ENCODE measurements at places on chromosomes 5 and 9.

- DNase-seq = no peak
Observed at GRCh38 chr9:115194216-115194615, 76.3 kb upstream of the TNC start.

DNA sequence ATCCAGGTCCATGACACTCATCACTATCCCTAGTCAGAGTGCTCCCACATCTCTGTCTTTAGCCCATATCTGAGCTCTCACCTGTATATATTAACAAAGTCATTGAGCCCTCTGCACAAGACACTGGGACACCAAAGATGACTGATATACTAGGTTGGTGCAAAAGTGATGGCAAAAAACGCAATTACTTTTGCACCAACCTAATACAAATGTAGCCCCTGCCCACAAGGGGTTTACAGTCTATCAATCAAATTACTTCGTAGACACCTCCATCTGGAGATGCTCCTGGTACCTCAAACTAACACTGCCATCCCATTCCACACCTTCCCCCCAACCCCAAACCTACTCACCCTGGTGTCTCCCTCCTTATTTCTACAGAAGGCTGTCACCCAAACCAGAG lies 194.1 kb downstream of the MCTP1 start:
- no peak for DNase-seq

DNA sequence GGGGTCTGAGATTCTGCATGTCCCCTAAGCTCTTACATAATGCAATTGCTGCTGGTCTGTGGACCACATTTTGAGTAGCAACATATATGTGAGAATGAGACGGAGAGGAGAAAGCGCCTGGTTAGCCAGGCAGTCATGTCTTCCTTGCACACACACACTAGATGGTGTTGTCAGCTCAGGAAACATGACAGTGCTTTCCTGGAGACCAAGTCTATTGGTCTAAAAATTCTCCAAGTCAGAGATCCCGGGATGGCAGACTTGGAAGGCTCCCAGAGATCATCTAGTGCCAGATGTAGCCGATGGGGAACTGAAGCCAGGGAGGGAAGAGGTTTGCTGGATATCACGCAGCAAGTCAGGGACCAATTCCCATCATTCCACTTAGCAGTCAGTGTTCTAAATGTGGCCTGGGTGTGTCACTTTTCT lies 53.4 kb downstream of the GALNT12 start:
- peak; percentile 37 for DNase-seq

GRCh38 chr5:165630261-165630778 lies 2124.9 kb downstream of the MAT2B start:
- peak; percentile 54 for DNase-seq

- DNase-seq = no peak
Observed at GRCh38 chr9:115671236-115671962, 482.2 kb upstream of the PAPPA start.

GRCh38 chr9:95920017-95920416 lies 44.5 kb downstream of the ERCC6L2 start:
- no peak for DNase-seq

GRCh38 chr5:109830955-109831502 lies 141.3 kb downstream of the MAN2A1 start:
- no peak for DNase-seq

DNA sequence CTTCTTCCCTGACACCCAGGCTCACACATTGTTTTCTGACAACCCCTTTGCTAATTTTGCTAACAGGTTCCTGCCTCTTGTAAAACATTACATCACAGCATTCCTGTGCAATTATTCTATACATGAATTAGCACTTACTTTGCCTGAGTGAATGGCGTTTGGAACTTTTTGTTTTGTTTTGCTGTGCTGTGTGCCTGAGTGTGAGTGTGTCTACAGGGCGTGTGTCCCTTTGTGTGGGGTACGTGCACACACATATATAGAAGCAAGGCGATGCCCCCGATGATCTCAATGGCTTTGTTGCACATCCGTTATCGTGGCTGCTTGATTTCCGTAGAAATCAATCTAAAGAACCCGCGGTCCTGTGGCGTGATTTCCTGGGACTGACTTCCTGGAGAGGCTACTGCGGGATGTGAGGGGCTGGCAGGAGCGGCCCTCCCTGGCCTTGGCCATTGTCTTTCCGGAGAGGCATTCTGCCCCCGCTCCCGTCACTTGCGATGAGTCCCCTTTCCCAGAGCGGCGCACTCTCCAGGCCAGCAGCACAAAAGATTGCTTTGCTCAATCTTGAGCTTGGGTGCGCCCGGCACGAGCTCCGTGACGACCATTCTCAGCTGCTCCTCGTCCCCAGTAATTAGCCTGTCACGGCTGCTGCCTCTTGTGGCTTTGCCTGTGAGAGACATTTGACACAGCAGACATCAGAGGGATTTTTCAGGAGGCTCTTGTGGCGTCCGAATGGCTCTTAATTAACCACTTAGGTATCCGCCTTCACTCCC lies 398.1 kb upstream of the IRX1 start:
- DNase-seq = no peak

DNA sequence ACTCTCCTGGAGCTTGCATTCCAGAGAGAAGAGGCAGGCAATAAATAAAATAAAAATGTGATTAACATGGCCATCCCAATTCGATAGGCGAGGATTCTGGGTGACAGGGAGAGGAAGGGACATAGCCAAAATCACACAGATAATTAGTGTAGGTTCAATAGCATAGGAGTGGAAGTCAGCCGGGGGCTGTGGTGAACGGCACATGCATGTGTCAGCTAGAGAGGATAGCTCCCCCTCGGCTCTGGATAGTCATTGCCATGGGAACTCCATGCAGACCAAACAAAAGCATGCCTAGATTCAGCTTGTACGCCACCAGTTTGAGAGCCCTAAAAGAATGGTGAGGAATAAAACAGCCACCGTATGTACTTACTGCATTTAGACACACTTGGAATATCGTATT lies 223.5 kb downstream of the GRIA1 start:
- DNase-seq = no peak

DNA sequence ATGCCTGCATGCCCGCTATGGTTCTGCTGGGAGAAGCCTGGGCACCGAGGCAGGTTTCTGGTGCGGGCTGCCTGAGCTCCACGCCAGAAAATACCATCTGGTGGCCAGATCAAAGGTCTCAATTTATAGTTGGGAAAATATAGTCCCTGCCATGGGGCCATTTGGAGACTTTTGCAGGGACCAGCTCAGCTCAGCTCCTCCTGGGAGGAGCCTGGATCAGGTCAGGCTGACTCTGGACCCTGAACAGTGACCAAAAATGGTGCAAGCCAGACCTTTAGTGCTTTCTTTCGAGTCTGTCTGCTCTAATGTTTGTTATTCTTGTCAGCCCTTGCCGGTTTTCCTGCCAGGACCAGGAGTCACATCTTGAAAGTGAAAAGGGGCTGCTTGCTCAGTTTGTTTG lies 31.8 kb downstream of the HMCN2 start:
- no peak for DNase-seq

DNA sequence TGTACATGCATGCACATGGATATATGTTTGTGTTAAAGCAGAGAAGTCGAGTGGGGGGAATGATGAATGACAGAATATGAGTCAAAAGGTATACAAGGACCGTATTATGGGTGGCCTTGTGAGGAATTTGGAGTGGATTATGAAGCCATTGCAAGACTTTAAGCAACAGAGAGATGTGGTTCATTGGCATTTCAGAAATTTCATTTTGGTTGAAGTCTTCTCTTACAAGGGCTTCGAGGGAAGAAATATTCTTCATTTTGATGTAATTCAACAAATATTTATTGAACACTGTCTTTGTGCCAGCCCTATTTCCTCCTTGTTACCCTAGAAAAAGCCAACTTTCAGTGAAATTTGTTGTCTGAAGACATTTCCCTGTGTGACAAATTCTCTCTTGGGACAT lies 83.9 kb upstream of the SLCO6A1 start:
- no peak for DNase-seq

DNA sequence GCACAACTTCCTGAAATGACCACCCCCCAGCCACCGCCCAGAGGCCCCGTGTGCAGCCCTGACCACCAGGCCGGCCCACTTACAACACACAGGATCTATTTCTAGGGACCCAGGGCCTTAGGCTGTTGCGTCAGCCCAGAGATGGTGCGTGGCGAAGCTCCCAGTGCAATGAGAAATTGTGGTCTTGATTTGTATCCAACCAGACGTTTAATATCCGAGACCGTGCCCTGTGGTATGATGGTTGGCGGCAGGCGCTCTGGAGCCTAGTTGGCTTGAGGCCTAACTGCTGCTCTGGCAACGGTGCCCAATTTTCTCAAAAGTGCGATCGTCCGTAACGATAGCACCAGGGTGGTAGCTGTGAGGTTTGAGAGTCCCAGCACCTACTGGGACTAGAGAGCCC lies 32.6 kb upstream of the SLC6A19 start:
- no peak for DNase-seq

All from ACHN (cell line).